NCI-H1694 (cell line): ENCODE measurements at places on chromosomes 6 and 20.
A peak's percentile ranks its signal among the peaks of the same experiment; 100 is the strongest.

GRCh38 chr6:54194067-54194466 is 82.8 kb downstream of the MLIP start:
- no peak for DNase-seq

- DNase-seq: no peak
These were observed 19.1 kb downstream of the PCK1 start for GRCh38 chr20:57579898-57580447.

- DNase-seq: no peak
These were observed 22.6 kb downstream of the DYNLT1 start for GRCh38 chr6:158621694-158622544.

DNA sequence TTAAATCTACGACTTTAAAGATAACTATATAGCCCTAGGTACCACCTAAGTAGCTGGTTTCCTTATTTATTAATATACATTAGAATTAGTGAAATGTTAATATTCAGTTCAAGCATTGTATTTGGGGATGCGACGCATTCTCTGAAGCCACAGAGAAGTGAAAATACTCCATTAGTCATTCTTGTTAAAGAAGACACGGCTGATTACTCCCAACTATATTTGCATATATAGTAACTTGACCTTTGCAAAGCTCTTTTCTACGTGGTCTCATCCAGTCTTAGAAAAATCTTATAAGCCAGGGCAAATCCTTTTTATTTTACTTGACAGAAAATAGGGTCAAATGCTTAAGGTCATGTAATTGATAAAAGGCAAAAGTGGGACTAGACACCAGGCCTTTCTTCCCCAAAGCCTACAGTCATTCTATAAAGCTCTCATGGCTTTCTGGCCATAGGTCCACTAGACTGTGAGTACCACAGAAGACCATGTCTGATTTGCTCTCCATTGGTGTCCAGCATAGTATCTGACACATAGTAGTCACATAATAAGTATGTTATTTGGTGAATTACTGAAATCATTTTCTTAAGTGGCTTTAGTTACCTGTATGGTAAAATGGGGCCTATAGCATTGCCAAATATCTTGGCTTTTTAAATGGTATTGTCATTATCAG is 11.3 kb downstream of the ZHX3 start:
- DNase-seq: no peak

- no peak for DNase-seq
These were observed 353.4 kb downstream of the PTPRT start for GRCh38 chr20:42836339-42836738.

- no peak for DNase-seq
These were observed 86.2 kb upstream of the ARID1B start for GRCh38 chr6:156691018-156691417.

- no peak for DNase-seq
These were observed 18.0 kb downstream of the ADRM1 start for GRCh38 chr20:62320581-62321354.

GRCh38 chr6:135033238-135033637 is 21.4 kb downstream of the HBS1L start:
- DNase-seq: no peak

GRCh38 chr20:58017970-58018530 is 210.4 kb downstream of the ANKRD60 start:
- no peak for DNase-seq

DNA sequence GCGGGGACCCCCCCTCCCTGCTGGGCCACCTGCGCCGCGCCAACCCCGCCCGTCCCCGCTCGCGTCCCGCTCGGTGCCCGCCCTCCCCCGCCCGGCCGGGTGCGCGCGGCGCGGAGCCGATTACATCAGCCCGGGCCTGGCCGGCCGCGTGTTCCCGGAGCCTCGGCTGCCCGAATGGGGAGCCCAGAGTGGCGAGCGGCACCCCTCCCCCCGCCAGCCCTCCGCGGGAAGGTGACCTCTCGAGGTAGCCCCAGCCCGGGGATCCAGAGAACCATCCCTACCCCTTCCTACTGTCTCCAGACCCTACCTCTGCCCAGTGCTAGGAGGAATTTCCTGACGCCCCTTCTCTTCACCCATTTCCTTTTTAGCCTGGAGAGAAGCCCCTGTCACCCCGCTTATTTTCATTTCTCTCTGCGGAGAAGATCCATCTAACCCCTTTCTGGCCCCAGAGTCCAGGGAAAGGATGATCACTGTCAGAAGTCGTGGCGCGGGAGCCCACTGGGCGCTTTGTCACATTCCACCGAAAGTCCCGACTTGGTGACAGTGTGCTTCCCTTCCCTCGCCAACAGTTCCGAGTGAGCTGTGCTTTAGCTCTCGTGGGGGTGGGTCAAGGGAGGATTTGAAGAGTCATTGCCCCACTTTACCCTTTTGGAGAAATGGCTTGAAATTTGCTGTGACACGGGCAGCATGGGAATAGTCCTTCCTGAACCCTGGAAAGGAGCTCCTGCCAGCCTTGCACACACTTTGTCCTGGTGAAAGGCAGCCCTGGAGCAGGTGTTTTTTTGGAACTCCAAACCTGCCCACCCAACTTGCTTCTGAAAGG is 2.1 kb downstream of the VEGFA start:
- DNase-seq: no peak

DNA sequence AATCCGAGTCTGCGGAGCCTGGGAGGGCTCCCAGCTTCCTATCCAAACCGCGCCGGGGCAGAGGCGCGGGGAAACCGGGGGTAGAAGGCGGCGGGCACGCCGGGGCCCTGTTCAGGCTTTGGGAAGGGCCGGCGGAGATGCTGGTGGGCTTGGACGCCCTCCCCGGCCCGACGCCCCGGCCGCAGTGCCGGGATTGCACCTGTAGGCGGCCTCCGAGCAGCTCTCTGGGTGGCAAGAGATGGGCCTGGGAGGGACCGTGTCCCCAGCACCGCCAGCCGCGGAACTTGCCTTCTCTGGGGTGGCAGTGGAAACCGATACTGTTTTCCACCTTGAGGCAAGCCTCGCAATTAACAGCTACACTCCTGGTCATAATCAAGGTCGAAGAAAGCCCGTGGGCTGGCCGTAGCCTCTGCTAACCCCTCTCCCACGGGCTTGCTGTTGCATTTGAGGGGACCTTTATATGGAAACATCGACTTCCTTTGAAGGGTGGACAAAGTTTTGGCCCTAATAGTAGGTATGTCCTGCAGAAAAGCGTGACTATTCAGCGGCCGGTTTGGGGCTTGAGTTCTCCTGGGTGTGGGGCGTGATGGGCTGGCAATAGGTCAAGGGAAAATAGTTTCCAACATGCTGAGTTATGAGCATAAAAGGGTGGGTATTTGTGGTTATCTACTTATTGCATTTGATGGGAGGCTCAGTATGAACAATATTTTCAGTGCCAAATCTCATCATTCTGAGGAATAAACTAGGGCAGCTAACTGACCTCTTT is 1.1 kb upstream of the JAG1 start:
- DNase-seq: peak; percentile 35

DNA sequence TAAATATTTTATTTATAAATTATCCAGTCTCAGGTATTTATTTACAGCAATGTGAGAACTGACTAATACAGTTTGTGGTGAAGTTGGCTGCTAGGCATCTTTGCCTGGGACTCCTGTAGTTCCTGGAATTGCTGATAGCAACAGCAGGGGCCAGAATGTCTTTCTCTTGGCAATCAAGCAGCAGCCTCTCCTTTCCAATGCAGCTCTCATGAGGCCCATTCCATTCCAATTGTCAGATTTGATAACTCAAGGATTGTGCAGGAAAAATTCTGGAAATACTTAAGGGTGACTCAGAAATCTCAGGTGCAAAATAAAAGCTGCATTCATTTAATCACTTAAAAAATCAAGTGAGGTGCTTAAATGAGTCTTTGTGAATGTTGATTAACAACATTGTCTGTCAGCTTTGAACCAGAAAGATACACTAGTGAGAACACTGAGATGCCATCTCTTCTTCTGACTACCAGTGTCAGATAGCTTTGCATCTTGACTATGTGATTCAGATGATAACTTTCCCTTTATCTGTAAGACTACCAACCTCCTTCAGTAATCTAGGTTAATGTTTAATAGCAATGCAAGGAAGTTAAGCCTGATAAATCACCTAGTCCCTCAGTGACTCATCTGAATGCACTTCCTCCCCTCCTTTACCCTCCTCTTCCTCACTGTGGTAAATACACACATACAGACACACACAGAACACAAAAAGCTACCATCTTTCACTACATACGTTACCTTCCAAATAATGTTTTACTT is 32.1 kb upstream of the COL21A1 start:
- no peak for DNase-seq

DNA sequence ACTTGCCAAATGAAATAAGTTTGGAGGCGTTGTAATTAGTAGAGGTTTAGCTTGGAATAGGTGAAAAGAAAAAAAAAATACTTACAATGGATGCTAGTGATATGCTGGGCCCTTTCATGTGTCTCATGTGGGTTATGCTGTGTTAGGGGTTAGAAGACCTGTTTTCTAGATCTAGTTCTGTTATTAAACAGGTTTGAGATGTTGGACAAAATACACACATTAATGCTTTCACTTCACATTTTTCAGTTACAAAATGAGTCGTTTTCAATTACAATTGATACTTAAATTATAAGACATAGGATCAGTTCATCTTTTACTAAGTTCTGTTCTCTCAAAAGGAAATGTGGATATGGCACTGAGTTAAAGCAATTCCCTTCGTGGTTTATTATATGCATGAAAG is 509.8 kb downstream of the EPM2A start:
- DNase-seq: no peak

- no peak for DNase-seq
These were observed 510.3 kb downstream of the KIF16B start for GRCh38 chr20:16062661-16063581.
